ENCODE measurements at places on chromosomes 11 and 22. TPM values are rescaled to one million over a fixed set of nuclear protein-coding genes. Genes with fewer than 3 reads are reported as not detected.

AMPD3 gene
- 8.4 TPM for polyA plus RNA-seq

- DNase-seq: no peak
Observed at GRCh38 chr11:6474806-6475500, 1.2 kb upstream of the TRIM3 start.

DNA sequence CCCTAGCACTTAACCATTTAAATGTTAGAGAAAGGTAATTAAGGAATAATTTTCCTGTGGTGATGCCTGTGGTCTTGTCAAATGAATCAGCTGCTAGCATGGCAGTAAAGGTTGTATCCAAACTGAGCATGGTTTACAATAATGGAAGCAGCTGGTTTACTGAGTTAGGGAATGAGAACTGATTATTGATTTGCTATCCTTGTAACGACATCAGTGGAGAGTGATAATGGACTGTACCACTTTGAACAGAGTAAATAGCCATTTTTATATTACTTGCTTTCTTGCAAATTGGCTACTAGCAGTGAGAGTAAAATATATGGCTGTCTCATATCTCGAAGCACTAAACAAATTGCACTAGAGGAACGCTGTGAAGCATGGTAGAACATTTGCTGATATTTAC lies 589.0 kb upstream of the ANO5 start:
- DNase-seq: no peak

CEND1 gene
- 3.6 TPM for polyA plus RNA-seq

PLEKHA7 gene
- polyA plus RNA-seq: 24.4 TPM

ZNF215 gene
- 0.56 TPM for polyA plus RNA-seq

DNA sequence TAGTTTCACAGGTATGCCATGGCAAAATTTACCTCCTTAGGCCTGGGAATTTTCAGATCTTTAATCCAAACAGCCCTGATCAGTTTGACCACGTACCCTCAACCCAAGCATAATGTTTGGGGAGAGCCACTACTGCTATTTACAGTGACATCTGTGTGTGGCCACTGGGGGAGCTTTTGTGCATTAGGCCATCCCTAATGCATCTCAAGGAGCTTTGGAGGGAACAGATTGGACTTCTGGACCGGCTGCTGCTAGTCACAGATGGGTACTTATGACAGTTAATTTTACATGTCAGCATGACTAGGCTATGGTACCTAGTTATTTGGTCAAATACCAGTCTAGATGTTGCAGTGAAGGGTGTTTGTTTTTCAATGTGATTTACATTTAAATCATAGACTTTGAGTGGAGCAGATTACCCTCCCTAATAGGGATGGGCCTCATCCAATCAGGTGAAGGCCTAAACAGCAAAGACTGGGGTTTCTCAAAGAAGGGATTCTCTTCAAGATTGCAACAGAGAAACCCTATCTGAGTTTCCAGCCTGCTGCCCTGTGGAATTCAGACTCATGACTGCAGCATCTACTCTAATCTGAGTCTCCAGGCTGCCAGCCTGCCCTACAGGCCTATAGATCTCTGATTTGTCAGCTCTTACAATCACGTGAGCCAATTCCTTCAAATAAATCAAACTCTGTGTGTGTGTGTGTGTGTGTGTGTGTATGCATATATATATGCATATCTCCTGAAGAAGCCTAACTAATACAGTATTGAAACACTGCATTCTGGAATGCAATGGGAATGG lies 38.0 kb upstream of the GALNT18 start:
- peak; percentile 41 for DNase-seq

DNA sequence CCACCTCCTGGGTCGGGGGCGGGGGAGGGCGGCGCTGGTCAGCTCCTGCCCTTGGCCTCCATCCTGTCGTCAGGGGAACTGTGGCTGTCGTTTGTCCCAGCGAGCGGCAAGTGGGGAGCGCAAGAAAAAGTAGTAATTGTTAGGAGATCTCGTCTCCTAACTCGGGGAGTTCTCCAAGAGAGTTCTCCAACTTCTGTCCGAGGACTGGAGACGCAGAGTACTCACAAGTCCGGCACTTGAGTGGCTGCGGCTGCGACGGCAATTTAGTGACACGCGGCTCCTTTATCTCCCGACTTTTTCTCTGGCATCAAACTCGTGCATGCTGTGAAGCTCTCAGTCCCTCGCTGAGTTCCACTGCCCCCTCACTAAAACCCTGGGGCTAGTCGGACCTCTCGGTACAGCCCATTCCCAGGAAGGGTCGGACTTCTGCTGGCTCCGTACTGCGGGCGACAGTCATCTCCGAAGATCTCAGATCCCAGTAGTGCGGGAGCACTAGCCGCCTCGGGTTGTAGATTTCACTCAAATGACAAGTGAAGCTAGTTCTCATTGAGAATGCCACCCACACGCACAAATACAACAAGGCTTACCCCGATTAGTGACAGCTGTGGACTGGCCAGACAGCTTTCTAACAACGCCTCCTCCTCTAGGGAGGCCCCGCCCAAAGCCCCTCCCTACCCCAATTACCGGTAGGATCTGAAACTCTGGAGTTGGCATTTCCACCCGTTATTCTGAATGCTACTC lies at the start of gene PGR:
Gene PGR, minus strand, starts transcription at position 611 of the 741 bp plus-strand sequence. CDS start 743 bp downstream, outside the sequence.
- peak; percentile 68 for DNase-seq

PPP6R3 gene
- polyA plus RNA-seq: 30.3 TPM

MMP3 gene
- polyA plus RNA-seq: not detected

DNA sequence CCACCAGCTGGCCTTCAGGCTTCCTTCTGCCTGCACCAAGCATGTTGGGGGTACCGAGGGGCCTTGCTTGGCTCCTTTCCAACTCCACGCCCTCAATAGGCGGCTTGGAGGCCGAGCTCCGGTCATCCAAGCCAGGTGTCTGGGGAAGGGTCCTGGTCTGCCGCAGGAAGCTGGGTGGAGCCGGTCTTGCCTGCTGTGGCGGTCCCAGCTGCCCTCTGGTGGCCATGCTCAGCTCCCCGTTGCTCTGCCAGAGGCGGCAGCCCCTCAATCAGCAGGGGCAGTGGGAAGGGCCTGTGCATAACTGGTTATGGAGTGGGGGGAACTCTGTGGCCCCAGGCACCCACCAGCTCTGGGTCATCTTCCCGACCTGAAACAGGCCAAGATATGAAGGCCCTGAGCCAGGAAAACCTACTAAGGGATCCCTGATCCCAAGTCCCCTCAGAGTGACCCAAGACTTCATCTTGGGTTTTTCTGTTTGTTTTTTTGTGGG lies 3.2 kb downstream of the ARVCF start:
- DNase-seq: peak; percentile 88

GRCh38 chr22:17400305-17400704 lies 31.0 kb downstream of the CECR2 start:
- DNase-seq: no peak

OR8A1 gene
- polyA plus RNA-seq: not detected

- DNase-seq: peak; percentile 91
Observed at GRCh38 chr22:37330200-37331033, 48.1 kb downstream of the CYTH4 start.

DNA sequence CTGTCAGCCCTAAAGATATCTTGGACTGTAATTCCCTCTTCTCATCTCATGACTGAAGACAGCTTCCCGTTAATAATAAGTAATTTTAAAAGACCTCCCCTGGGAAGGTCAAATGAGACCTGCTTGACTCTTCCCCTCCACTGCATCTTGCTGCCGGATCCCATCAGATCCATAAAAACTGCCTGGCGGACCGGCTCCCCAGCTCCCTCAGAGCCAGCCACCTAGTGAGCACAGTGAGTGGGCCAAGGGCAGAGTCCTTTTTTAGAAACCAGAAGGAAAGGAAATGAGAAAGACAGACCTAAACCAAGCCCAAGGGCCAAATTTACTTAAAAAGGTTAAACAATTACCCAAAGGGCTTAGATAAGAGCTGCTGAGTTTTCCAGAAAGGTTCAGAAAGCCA lies 595.3 kb downstream of the OPCML start:
- DNase-seq: no peak

- no peak for DNase-seq
Observed at GRCh38 chr11:74746868-74747267, 1.8 kb upstream of the RNF169 start.
